PC-3 (cell line): ENCODE measurements at places on chromosomes 1 and 21.

GRCh38 chr1:55870106-55870505 is 654.9 kb upstream of the USP24 start:
- no peak for DNase-seq
- no peaks in the 10 kb centered on the region for H3K27me3 ChIP-seq
- no peak overlapping the region for H3K27ac ChIP-seq
- no peak overlapping the region for H3K4me3 ChIP-seq

DNA sequence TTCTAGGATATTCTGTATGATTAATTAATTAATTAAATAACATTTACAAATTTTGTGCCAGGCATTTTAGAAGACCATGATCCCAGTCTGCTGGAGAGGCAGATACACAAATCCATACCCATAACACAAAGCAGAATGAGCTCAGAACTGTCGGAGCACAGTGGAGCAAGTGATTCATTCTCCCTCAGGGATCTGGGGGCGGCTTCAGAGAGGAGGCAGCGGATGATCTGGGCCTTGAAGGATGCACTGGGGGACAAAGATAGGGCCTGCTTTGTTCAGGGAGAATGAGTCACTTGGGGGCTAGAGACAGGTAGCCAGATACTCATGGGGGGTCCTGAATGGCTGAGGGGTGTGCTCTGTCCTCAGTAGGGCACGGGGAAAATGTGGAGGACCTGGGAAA is 50.9 kb upstream of the TRABD2B start:
- H3K4me1 ChIP-seq = no peaks in the 10 kb centered on the region
- no peaks in the 10 kb centered on the region for H3K36me3 ChIP-seq
- H3K27ac ChIP-seq = no peak overlapping the region
- DNase-seq = no peak
- no peaks in the 10 kb centered on the region for H3K27me3 ChIP-seq

- H3K4me3 ChIP-seq = no peak overlapping the region
- H3K4me1 ChIP-seq = no peaks in the 10 kb centered on the region
- H3K27me3 ChIP-seq = no peaks in the 10 kb centered on the region
Measured at GRCh38 chr1:109610609-109611307, 8.7 kb downstream of the GNAT2 start.

DNA sequence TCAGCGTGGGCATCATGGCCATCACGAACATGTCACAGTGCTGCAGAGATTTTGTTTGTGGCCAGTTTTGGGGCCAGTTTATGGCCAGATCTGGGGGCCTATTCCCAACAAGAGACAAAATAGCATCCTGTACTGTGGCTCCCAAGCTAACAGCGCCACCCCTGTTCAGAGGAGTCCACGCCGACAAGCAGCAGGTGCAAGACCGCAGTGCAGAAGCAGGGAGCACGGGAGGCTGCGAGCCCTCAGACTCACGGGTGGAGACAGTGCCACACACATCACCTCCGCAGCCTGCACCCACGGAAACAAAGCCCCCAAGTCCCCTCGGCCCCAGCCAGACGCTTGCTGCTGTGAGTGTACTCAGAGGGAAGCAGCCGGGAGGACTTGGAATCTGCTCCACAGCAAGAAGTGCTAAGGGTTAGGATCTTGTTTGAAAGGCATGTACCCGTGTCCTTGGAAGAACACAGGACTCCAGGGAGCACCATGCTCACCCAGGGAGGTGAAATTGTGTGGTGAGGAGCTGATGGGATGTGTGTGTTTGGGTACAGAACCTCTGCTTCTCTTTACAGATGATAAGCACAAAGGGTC is 7.1 kb downstream of the TCP10L start:
- no peaks in the 10 kb centered on the region for H3K36me3 ChIP-seq
- peak; percentile 26 for DNase-seq
- no peak overlapping the region for H3K27ac ChIP-seq
- H3K4me1 ChIP-seq = no peaks in the 10 kb centered on the region

- H3K27me3 ChIP-seq = no peaks in the 10 kb centered on the region
- H3K27ac ChIP-seq = peak within 1 kb of the TSS; percentile 65
- peaks cover 11% of the 10 kb centered on the region for H3K36me3 ChIP-seq
- peak; percentile 90 for DNase-seq
- H3K4me3 ChIP-seq = peak within 1 kb of the TSS; percentile 89
- peaks cover 28% of the 10 kb centered on the region for H3K4me1 ChIP-seq
Measured at GRCh38 chr1:151189637-151190445, at the start of gene VPS72. VPS72 (minus strand) TSS chr1:151190197; CDS start chr1:151190121, 76 bp downstream.

DNA sequence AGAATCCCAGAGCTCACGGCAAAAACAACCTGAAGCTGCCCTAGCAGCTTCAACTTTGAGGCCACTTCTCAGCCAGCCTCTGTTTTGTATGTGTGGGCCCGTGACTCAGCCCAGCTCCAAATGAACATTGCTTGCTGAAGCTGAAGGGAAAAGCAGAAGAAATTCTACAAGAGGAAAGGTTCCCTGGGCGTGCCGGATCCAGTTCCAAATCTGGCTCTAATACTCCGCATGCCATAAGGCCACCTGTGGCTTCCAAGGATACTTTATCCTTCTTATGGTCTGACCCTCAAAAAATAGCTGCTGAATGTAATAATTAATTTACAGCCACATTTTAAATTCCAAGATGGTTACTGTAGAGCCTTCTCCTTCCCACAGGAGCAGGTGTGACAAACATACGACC is 24.3 kb downstream of the TSPAN2 start:
- H3K27ac ChIP-seq = no peak overlapping the region
- DNase-seq = no peak
- H3K27me3 ChIP-seq = no peaks in the 10 kb centered on the region
- H3K4me3 ChIP-seq = no peak overlapping the region

DNA sequence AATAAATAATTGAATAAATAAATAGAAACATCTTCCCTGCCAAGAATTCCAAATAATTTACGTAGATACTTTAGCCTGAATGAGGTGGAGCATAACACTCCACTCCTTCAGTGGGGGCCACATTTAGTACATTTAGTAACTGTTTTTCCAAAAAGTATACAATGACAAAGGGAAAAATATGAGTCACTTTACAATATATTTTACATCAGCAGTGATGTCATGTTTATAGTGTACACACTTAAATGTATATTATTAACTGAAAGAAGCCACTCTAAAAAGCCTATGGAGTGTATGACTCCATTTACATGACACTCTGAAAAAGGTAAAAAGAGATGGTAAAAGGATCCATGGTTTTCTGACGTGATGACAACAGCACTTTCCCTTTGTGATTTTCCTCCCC is 344.5 kb upstream of the GREM2 start:
- no peak overlapping the region for H3K27ac ChIP-seq
- no peak overlapping the region for H3K4me3 ChIP-seq
- H3K4me1 ChIP-seq = no peaks in the 10 kb centered on the region
- H3K36me3 ChIP-seq = no peaks in the 10 kb centered on the region
- peaks cover 84% of the 10 kb centered on the region for H3K27me3 ChIP-seq
- no peak for DNase-seq
